ENCODE measurements at places on chromosomes 16 and 17.
A peak's percentile ranks its signal among the peaks of the same experiment; 100 is the strongest.

DNA sequence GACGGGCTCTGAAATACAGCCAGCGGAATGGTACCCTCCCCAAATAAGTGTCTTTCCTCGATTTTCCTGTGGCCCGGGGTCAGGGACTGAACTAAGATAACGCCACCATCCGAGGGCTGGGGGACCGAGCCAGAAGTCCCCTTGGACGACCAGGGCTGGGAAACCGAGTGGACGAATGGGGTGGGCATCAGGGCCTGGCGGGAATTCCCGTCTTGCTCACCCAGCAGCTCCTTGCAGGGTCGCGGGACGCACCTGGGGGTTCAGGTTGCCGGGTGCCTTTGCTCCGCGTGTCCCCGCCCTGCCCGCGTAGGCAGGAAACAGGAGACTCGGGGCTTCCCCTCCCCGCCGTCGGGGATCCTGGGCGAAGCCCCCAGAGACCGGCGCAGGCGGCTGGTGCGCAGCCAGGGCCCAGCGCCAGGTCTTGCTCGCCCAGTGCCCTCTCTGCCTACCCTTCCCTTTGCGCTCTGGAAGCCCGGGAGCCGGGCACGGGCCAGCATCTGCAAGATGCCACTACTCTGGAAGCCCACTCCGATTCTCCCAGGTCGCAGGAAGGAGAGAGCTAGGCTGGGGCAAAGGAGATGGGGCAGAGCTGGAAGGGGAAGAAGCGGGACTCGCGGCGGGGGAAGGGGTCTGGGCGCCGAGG, 665 bp upstream of the GRIN2C start:
- no peak for DNase-seq

DNA sequence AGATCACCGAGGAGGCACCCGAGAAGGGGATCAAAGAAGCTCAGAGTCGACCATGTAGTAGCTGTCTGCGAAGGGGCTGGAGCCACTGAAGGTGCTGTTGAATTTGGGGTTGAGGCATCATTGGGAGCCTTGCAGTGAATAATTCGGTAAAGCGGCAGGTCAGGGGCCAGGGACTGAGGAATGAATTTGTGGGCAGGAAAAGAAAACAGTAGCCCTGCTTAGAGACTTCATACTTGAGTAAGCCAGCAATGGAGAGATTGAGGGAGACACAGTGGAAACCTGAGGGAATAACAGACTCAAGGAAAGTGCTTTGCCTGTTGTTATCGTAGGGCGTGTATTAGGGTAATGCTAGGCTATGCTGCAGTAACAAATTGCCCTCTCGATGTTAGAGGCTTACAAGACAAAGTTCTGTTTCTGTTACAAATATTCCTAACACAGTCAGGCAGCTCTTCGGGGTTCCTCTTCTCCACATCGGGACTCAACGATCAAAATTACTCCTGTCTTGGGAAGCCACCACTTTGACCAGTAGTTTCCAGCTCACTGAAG, 13.4 kb upstream of the HERPUD1 start:
- no peak for DNase-seq

DNA sequence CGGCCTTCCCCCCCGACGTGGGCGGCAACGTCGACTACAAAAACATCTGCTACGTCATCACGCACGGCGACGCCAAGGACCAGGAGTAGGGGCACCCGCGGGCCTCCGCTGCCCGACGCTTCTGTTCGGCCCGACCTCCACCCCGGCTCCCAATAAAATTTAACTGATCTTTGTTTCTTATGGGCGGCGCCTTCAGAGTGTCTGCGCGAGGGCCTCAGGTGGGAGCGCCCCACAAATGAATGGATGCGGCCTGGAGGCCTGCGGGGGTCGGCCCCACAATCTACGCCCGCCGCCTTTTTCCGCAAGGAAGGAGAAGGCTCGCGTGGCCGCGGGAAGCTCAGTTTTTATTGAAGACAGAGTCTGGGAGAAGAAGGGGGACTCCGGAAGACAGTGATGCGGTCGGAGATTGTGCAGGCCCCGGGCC, 3.2 kb downstream of the MYL11 start:
- DNase-seq: peak; percentile 91

DNA sequence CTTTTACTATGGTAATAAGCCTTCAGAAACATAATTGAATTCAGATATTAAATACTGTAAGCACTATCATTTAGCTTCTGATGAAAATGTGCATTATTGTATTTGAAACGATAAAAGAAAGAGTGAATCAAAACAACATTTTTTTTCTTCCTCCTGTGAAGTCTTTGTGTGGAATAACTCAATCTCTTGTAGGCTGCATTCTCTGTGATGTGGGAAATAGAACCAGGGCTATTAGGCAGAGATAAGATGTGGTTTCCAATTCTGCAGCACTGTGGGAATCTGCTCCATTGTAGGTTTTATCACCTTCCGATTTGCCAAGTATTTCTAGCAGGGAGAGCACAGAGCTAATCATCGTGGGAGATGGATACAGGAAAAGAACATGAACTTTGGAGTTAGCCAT, 624.5 kb downstream of the RBFOX1 start:
- DNase-seq: no peak

DNA sequence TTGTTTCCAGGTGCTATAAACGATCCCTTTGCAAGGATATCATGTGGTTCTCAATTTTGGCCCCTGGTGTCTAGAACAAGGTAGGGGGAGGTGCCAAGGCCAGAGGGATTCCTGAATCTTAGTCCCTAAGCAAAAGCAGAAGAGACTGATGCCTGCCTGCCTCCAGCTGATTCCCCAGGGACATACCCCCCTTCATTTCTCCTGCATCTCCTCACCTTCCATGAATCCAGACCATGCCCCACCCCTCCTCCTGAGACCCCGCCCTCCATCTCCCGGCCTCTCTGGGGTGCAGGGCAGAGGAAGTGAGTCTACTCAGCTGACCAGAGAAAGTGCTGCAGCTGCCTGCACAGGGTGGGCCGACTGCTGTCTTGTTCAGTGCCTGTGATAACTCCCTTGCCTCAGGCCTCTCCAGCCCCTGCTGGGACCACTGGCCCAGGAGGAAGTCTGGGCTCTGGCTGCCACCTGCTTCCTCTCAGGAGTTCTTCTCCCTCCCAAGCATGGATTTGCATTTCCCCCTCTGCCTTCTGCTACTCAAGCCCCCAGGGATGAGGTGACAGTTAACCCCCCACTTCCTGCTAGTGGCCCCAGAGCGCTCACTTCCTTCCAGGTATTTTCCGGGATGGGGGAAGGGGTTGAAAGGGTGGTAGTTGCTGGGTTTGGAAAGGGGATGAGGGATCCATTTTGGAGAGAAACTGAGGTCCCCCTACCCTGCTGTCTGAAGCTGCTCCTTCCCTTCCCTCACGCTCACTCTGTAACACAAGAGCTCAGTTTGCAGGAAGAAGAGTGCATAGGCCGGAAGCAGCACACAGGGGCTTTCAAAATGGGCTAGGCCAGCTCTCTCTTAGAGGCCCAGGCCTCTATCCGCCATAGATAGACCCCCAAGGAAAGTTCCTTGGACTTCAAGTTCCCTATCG, 10.5 kb upstream of the TSPOAP1 start:
- peak; percentile 92 for DNase-seq

GRCh38 chr17:42016411-42016831, 818 bp downstream of the DNAJC7 start:
- DNase-seq: peak; percentile 40

- no peak for DNase-seq
These were observed 590 bp downstream of the TMEM219 start for GRCh38 chr16:29962344-29962994.

DNA sequence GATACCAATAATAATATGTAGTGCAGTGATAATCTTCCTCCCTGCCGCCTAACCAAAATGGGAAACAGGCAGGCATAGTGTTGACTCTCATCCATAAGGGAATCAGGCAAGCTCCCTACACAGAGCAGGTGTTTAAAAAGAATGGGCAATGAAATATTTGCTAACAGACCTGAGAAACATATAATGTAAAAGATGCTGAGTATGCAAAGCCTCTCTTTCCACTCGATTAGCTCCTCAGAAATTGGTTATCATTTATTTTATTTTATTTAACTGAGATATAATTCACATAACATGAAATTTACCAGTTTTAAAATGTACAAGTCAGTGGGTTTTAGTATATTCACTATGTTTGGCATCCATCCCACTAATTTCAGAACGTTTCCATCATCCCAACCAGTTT, 317.7 kb upstream of the TBX2 start:
- DNase-seq: no peak

- DNase-seq: no peak
These were observed 1.3 kb upstream of the HELZ start for GRCh38 chr17:67246403-67246652.
